ENCODE measurements at places on chromosomes 11 and 22.

- no peak for DNase-seq
These were observed 61.8 kb upstream of the PHF21B start for GRCh38 chr22:45071618-45072017.

GRCh38 chr11:64741375-64742086 is 2.4 kb downstream of the RASGRP2 start:
- DNase-seq: no peak

- DNase-seq: no peak
These were observed 28.0 kb downstream of the ARHGAP1 start for GRCh38 chr11:46672381-46672839.

- no peak for DNase-seq
These were observed 8.6 kb downstream of the RCN1 start for GRCh38 chr11:32099516-32099915.

GRCh38 chr11:63504933-63505586 is 824 bp upstream of the LGALS12 start:
- DNase-seq: no peak

DNA sequence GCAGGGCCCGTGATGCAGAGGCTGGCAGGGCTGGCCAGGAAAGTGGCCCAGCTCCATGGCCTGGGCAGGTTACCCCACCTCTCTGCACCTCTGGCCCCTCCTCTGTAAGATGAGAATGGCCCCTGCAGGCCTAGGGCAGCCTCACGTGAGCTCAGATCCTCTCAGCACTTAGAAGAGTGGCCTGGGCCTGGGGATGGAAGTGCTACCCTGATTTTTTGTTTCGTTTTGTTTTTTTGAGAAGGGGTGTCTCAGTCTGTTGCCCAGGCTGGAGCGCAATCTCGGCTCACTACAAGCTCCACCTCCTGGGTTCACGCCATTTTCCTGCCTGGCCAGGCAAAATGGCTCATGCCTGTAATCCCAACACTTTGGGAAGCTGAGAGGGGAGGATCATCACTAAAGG is 982 bp downstream of the APOBEC3H start:
- DNase-seq: no peak

- no peak for DNase-seq
These were observed 99.5 kb downstream of the SPATA19 start for GRCh38 chr11:133745791-133746190.
